ENCODE measurements at places on chromosomes 5 and 9. TPM values are rescaled to one million over a fixed set of nuclear protein-coding genes. Genes with fewer than 3 reads are reported as not detected.

The FGD3 gene
- 7.2 TPM for polyA plus RNA-seq

The SPEF2 gene
- 17.3 TPM for polyA plus RNA-seq

The CTXN3 gene
- polyA plus RNA-seq: not detected

The TGFBI gene
- 99.6 TPM for polyA plus RNA-seq

The GCNT4 gene
- polyA plus RNA-seq: 27.4 TPM

The HSPB3 gene
- polyA plus RNA-seq: 0.61 TPM

The ST8SIA4 gene
- polyA plus RNA-seq: 4.7 TPM

The GADD45G gene
- 10.5 TPM for polyA plus RNA-seq

The TMOD1 gene
- 8.9 TPM for polyA plus RNA-seq

The SPACA9 gene
- polyA plus RNA-seq: 2.5 TPM

The SERF1A gene
- polyA plus RNA-seq: 14.6 TPM

The F2RL2 gene
- 5.4 TPM for polyA plus RNA-seq

The CCIN gene
- polyA plus RNA-seq: 0.07 TPM

The PCDHB2 gene
- polyA plus RNA-seq: 1.7 TPM

The ABO gene
- 19.6 TPM for polyA plus RNA-seq

The MARCHF11 gene
- 0.36 TPM for polyA plus RNA-seq

The PCDHAC1 gene
- 1.2 TPM for polyA plus RNA-seq

The LRRC70 gene
- 4.2 TPM for polyA plus RNA-seq

The MELK gene
- 8.6 TPM for polyA plus RNA-seq

The CKS2 gene
- polyA plus RNA-seq: 95.6 TPM

The REEP5 gene
- 73.6 TPM for polyA plus RNA-seq

The NDFIP1 gene
- polyA plus RNA-seq: 71.6 TPM

The LSM11 gene
- 8.6 TPM for polyA plus RNA-seq

The DMXL1 gene
- polyA plus RNA-seq: 27.7 TPM

The HMCN2 gene
- polyA plus RNA-seq: 20.0 TPM

The NR2F1-AS1 gene
- 7.2 TPM for polyA plus RNA-seq
